Activated T-helper 1 cell treated with Interleukin-2 at 50 U/mL for 16 hours (primary cell): ENCODE measurements at places on chromosomes 7 and 10.

DNA sequence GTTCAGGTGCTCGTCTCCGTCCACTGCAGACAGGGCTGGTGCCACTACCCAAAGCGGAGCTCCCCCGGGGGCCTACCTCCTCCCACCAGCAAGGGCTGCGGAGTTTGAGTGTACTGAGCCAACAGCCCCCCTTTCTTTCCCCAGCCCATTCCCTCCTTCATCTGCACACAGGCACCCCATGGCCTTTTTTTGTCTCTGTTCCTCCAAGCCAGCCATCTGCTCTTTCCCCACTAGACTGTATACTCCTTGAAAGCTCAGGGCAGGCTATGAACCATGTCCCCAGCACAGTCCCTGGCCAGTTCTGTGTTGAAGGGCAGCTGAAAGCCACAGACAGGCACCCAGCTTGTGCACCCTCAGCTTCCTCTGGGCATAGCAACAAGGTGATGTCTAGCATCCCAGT lies 99.4 kb downstream of the ZMIZ1 start:
- DNase-seq = no peak

DNA sequence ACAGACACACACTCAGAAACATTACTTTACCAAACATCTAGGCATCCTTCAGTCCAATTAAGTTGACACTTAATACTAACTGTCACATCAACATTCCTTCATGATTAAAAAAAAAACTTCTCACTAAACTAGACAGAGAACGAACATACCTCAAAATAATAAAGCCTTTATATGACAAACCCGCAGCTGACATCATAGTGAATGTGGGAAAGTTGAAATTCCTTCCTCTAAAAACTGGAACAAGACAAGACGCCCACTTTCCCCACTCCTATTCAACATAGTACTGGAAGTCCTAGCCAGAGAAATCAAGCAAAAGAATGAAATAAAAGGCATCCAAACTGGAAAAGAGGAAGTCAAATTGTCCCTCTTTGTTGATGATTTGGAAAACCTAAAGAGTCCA lies 96.9 kb upstream of the PPP1R9A start:
- no peak for DNase-seq

GRCh38 chr7:94029976-94030375 lies 25.8 kb upstream of the BET1 start:
- no peak for DNase-seq

GRCh38 chr10:30056281-30056680 lies 3.1 kb downstream of the JCAD start:
- no peak for DNase-seq
